ENCODE measurements at places on chromosomes 3 and 15.

DNA sequence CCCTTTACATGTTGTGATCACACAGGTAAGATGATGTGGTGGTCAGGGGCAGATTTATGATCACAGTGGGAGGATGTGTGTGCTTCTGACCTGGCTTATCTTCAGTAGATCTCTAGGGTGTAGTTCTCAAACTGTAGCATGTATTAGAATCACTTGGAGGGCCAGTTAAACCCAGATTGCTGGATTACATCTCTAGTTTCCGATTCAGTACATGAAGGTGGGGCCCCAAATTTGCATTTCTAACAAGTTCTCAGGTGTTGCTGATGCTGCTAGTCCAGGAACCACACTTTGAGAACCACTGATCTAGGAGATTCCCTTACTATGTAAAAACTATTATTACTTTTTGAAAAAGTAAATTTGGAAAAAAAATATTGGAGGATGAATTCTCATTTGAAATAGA is 199.3 kb upstream of the GOLIM4 start:
- DNase-seq, result no peak

DNA sequence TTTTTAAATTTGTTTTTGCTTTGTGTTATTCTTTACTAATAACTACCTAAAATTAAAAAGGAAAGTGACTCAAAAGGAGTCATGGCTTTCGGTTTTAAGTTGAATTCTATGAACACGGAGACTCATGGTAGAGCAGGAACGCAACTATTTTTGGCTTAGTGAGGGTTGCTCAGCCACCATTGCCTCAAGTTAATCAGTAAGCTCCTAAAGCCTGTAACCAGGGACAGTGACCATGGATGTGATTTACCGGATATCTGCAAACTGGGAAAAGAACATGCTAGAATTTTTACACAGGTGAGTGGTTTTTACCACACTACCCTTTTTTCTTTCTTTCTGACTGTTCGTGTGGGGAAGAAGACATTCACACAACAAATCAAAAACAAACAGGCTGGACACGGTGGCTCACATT is 11.8 kb downstream of the SLC12A8 start:
- DNase-seq, result no peak

DNA sequence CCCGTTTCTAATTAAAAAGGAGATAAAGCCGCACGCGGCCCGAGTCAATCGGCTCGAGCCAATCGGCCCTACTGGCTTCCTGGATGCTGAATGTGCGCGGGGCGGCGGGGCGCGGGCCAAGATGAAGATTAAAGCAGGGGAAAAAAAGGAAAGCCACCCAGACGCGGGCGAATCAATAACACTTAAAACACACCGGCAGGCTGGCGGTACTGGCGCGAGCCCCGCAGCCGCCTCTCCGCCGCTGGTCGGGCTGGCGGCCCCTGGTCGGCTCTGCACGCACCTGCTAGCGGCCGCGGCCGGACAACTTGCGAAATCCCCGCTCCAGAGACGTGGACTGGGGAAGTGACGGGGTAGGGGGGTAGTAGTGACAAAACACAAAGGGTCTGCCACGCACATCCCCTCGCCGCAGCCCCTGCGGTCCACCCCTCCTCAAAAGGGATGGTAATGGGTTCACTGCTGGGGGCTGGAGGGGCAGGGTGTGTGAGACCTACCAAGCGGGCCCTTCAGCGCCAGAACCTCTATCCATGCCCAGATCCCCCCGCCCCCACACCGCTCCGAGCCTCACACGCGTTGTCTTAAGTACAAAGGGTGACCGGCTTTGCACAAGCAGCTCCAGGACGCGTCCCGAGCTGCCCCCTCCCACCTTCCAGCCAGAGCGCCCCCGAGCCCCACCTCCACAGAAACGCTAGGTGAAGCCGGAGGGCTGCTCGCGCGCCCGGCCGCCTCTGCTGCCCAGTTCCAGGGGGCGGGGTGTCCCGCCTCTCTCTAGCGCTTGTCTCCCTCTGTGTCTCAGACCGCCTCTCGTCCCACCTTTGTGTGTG is 1.4 kb downstream of the WNT7A start:
- DNase-seq, result peak; percentile 61

DNA sequence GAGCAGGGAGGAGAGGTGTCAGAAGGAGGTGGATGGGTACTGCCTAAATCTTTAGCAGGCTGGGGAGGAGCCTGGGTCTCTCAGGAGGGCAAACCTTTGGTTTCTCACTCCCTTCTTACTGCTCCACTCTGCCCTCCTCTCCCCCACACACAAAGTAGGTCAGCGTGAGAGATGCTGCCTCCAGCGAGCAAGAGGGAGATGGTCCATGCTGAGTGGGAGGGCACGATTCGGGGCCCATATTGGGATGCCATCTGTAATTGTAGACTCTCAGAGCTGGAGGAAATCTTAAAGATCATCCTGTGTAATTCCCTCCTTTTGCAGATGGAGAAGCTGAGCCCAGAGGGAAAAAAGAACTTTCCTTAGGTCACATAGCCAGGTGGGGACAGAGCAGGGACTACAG is 34.2 kb upstream of the SYN2 start:
- DNase-seq, result no peak

- no peak for DNase-seq
These were observed 22.0 kb upstream of the COL6A5 start for GRCh38 chr3:130323503-130323902.

DNA sequence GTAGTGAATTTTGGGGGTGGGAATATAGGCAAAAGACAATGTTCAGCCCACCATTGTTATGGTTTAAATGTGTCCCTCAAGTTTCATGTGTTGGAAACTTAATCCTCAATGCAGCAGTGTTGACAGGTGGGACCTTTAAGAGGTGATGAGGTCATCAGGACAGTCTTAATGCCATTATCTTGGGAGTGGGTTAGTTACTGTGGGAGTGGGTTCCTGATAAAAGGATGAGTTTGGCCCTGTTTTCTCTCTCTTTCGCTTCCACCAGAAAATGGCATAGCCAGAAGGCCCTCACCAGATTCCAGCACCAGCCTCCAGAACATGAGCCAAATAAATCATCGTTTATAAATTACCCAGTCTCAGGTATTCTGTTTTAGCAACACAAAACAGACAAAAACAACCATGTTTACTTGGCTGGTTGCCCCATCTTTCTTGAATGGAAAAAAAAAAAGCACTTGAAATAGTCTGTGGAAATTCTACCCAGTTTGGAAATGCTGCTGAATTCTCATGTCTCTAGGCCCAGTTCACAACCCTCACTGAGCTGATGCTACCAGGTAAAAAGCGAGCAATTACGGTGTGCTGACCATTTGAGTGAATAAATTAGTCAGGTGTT is 31.0 kb upstream of the MFSD1 start:
- no peak for DNase-seq

All from iPS-NIHi11 (cell line).